ENCODE measurements at places on chromosomes 7 and 10. TPM values are rescaled to one million over a fixed set of nuclear protein-coding genes. Genes with fewer than 3 reads are reported as not detected.

The CPEB3 gene
- 8.0 TPM for total RNA-seq

GRCh38 chr7:70143075-70144044 is 545.1 kb downstream of the AUTS2 start:
- H3K4me3 ChIP-seq, result no peak overlapping the region
- H3K27ac ChIP-seq, result no peak overlapping the region

The C10orf53 gene
- 0.25 TPM for total RNA-seq

The CFAP43 gene
- 0.44 TPM for total RNA-seq

GRCh38 chr7:52726493-52726892 is 308.9 kb upstream of the POM121L12 start:
- DNase-seq, result no peak
- no peaks in the 10 kb centered on the region for H3K27me3 ChIP-seq
- H3K4me3 ChIP-seq, result no peak overlapping the region
- H3K36me3 ChIP-seq, result no peaks in the 10 kb centered on the region
- no peak overlapping the region for H3K27ac ChIP-seq

The ADCYAP1R1 gene
- 0.71 TPM for total RNA-seq

The SCRN1 gene
- 168 TPM for total RNA-seq

Measured in glutamatergic neuron (in vitro differentiated cells).